Muscle of leg (tissue), 16 donors: ENCODE measurements at places on chromosomes 13 and 19. TPM values are rescaled to one million over a fixed set of nuclear protein-coding genes. Genes with fewer than 3 reads are reported as not detected.

The MYO1F gene
- total RNA-seq = 2.3 TPM

The RDH8 gene
- total RNA-seq = not detected

The ODAD3 gene
- 0.22 TPM for total RNA-seq

DNA sequence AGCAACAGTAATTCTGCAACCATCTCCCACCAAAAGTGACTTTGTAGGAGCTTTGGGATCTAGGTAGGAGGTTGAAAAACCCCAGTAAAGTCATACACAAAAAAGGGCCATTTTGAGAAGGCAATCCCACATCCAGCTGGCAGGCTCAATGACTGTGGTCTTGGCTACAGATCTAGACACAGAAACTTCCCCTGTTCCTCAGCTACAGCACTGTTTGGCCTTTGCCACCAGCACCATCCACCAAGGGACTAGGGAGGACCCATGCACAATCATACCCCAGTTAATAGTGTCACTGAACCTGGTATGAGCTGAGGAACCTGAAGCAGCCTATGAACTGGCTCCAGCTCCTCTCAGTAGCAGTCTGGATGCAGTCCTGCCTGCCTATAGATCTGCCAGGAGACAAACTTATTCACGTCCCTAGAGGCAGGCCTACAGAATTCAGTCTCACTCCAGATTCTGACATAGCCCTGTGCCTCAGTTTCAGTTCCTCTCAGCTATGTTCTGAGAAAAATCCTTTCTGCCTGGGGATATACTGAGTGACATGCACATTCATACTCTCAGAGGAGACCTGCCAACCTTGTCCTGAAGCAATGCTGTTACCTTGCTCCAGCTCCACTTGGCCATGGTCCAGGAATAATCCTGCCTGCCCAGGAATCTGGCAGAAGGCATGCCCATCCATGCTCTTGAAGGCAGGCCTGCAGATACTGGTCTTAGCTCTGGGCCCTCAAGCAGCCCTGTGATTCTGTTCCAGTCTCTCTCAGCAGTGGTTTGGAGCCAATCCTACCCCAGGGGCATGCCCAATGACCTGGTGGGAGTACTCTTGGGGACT, 2048.3 kb upstream of the PCDH20 start:
- DNase-seq = no peak

GRCh38 chr13:43433691-43434141, 353.1 kb downstream of the ENOX1 start:
- DNase-seq = peak; percentile 57

- DNase-seq = no peak
These were observed 304.4 kb downstream of the SUCLA2 start for GRCh38 chr13:47696674-47697073.
